ENCODE measurements at places on chromosomes 5 and 9.

- DNase-seq: no peak
Observed at GRCh38 chr5:102375272-102375671, 79.2 kb upstream of the SLCO4C1 start.

DNA sequence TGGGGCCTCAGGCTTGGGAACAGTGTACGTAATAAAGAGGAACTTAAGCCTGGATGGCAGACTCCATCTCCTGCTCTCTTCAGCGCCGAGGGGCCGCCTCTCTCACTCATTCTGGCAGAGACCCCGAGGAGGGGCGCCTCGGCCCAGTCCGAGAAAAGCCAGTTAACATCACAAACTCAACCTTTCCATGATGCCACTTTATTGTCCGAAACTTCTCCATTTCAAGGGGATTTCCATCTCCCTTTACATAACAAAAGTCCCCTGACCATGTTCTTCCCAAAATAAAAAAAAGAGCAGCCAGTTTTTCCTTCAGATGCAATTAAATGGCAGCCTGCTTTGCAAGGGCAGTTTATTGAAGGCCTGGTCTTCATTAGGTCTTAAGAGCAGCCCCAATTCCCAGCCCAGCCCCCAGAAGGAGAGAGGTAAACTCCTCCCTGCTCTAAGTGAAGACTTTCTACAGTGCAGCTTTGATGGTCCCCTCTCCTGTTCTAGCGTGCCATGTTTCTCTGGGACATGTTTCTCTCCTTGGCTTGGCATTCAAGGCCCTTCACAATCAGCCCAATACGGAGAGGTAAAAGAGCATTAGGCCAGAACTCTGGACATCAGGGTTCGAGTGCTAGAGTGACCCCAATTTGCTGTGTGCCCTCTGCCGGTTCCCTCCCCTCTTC lies 19.5 kb upstream of the RAB14 start:
- no peak for DNase-seq

DNA sequence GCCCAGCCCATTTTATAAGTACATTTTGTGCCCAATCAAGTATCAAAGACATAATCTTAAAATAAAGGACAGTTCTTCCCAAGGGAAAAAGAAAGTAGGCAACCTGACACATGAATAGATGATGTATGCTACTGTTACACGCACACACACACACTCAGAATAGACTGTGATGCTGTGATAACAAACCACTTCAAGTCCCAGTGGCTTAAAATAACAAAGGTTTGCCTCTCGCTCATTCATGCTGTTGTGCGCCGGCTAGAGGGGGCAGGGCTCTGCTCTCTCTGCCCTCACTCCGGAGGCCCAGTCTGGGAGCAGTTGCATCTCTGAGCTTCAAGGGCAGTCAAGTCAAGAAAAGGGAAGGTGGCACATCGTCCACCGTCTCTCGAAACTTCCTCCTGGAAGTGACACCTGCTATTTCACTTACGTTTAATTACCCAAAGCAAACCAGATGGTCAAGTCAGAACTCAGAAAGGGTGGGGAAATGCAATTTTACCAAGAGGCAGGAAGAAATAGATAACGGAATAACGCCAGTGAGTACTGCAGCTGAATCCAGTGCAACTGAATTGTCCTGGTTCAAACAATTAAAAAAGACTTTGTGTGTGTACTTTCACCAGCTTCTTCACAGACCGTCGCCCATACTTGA lies 43.3 kb downstream of the ANKRD33B start:
- no peak for DNase-seq

- DNase-seq: no peak
Observed at GRCh38 chr5:155554500-155554899, 540.9 kb downstream of the KIF4B start.

DNA sequence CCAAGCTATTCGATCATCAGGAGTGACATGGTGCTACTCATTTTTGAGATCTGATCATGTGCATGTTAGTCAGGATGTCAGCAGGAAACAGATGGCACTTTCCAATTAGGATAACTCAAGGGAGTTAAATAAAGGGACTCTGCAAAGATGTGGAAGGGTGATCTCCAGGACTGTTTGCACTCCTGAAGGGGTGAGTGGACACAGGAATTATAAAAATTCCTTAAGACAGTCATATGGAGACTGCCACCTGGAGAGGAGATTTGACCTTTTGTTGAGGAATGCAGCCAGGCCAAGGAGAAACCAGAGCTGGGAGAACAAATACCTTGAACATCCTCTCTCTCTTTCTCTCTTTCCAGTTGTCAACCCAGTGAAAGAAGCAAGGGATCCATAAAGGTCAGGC lies 189.1 kb downstream of the GABRG2 start:
- no peak for DNase-seq

DNA sequence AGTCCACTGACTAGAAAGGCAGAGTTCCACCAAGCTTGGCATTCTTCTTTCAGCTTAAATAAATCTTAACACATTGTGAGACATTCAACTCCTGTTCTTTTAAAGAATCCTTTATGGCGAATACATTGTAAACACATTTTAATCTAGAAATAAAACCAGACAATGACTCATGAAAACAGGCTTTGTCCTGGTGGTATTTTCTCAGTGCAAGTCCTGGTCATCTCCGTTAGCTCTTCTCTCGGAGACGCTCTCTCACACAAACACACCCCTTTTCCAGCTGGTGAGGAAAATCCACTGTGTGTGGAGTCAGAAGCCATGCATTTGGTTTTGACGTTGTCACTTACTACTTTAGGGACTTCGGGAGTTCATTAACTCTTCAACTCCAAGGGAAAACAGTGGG lies 140.4 kb downstream of the AUH start:
- no peak for DNase-seq

GRCh38 chr9:96293498-96294158 lies 8.3 kb downstream of the HSD17B3 start:
- no peak for DNase-seq

- no peak for DNase-seq
Observed at GRCh38 chr5:179485845-179486575, 64.3 kb upstream of the RUFY1 start.

DNA sequence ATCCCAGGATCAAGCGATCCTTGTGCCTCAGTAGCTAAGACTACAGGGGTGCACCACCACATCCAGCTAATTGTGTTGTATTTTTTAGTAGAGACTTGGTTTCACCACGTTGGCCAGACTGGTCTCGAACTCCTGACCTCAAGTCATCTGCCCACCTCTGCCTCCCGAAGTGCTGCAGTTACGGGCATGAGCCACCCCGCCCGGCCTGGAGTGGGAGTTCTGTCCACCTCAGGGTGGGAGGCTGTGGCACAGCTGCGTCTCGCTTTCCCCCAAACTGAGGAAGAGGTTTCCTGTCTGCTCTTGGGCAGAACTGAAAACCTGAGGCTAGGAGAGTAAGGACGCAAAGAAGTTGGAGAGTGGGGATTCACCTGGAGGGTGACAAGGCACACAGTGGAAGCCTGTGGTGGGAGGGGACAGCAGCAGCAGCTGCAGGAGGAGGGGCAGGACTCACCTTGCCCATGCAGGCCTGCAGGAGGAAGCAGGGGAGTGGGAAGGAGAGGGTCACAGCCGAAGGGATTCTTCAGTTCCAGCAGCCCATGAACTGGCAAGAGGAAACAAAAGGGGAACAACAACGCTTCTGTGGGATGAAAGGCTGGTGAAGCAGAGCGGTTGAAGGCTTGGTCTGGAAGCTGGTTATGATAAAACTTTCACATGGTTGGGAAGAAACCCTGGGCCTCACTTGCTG lies 181.4 kb downstream of the GAS1 start:
- no peak for DNase-seq

DNA sequence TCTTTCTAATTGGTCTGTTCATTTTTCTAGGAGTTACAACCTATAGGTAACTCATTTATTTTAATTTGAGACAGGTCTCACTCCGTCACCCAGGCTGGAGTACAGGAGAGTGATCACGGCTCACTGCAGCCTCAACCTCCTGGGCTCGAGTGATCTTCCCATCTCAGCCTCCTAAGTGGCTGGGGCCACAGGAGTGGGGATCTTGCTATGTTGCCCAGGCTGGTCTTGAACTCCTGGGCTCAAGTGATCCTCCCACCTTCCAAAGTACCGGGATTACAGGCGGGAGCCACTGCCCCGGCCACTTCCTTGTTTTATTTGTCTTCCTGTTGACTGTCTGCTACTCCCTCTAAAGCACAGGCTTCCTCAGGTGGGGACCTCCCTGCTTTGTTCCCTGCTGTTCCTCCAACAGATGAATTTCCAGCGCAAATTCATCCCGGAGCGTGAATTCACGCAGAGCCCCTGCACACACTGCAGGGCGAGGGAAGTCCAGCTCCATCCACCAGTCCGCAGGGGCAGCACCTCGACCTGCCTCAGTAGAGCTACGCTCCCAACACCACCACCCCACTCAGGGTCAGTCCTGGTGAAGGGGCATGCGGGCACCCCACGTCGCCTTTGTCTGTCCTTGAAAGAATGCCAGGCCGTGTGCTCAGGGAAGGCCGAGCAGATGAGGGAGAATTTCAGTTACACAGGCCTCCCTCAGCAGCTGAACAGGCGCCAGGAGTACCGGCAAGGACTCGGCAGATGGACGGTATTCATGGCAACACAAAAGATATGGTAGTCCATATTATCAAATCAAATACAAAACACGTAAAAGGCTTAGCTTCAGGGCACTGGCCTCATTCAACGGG lies 6.3 kb downstream of the QSOX2 start:
- DNase-seq: no peak

GRCh38 chr9:135971892-135972291 lies 10.7 kb upstream of the UBAC1 start:
- no peak for DNase-seq

GRCh38 chr5:6780802-6781391 lies 67.7 kb downstream of the TENT4A start:
- DNase-seq: no peak

GRCh38 chr9:77927265-77927664 lies 104.3 kb downstream of the GNAQ start:
- DNase-seq: no peak

GRCh38 chr9:136947028-136947891 lies 2.2 kb downstream of the C8G start:
- no peak for DNase-seq

All from activated T-helper 1 cell treated with anti-CD3 and anti-CD28 coated beads, Interleukin-2, amount 50 U/mL, for 16 hours (primary cell).